ENCODE measurements at places on chromosomes 6 and 20.

DNA sequence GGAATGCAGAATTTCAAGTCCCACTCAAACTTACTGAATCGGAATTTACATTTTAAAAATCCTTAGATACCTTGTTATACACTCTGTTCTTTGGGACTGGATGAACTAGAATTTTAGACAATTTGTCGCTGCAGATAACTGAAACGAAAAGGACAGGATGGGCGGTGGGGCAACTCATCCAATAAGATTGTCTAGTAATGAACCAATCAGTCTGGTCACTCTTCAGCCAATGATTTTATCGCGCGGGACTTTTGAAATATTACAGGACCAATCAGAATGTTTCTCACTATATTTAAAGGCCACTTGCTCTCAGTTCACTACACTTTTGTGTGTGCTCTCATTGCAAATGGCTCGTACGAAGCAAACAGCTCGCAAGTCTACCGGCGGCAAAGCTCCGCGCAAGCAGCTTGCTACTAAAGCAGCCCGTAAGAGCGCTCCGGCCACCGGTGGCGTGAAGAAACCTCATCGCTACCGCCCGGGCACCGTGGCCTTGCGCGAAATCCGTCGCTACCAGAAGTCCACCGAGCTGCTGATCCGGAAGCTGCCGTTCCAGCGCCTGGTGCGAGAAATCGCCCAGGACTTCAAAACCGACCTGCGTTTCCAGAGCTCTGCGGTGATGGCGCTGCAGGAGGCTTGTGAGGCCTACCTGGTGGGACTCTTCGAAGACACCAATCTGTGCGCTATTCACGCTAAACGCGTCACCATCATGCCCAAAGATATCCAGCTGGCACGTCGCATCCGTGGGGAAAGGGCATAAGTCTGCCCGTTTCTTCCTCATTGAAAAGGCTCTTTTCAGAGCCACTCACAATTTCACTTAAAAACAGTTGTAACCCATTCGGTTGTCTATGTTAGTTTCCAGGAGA, 41.9 kb upstream of the HFE start:
- no peak for DNase-seq

- DNase-seq: no peak
Observed at GRCh38 chr20:7346562-7346961, 579.1 kb downstream of the BMP2 start.

- peak; percentile 56 for DNase-seq
Observed at GRCh38 chr6:73521351-73521985, 636 bp upstream of the EEF1A1 start.

GRCh38 chr6:48281217-48281616, 170.2 kb upstream of the PTCHD4 start:
- no peak for DNase-seq

GRCh38 chr20:1225783-1226654, at the start of gene RAD21L1:
Gene RAD21L1 (plus strand): TSS chr20:1226044. CDS start chr20:1228454, 2,410 bp downstream.
- DNase-seq: peak; percentile 49

DNA sequence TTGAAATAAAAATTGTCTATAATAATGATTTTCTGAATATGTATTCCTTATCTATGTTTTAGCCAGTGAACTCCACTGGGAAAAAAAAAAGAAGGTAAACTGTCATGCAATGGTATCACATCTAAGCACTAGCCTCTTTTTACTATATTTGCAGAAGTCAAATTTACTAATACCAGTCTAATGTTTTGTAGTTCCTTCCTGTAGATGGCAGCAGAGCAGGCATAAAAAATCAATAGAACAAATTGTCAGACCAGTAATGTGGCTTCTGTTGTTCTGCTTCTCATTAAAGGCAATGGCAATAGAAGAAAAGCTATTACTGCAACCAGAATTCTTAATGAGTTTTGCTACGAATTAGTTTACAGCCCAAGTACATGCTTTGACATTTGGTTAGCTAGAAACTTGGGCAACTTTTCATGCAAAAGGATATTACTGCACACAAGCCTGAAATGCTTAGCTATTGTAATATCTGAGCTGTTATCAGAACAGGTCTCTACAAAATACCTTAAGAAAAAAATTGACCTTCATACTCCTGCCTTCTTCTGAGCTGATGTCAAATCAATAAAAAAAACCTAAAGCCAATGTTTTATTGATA, 476.9 kb downstream of the KHDRBS2 start:
- DNase-seq: no peak

DNA sequence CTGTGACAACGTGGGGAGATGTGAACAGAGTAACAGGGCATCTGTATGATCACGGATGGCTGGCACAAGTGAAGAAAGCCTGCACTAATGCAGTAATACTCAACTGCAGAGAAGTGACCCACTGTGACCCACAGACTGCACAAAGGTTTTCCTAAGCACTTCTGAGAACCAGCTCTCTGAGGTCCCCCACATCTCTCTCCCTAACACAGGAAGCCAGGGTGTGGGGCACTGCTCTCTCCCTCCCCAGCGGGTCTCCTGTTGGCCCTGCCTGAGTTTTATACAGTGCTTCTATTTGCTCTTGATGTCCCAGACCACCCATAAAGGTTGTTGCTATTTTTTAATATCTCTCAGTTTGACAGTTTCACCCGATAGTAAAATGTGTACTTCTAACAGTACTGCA, 11.3 kb downstream of the APMAP start:
- DNase-seq: no peak

DNA sequence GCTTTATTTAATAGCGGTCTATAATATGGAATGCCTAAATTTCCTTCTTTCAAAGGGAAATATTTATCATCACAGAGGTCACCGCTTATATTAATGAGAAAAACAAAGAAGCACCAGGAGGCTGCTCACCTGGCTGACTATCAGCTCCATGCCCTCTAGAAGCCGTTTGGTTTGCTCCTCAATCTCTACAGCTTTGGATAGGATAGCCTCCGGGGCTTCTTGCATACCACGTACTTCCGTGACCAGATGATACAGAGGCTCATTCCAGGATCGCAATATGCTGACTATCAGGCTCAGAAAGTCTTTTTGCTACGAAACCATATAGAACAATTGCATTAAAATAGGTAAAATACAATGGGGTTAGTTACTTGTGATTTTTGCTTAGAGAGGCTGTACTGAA, 6.8 kb downstream of the PRL start:
- DNase-seq: no peak

DNA sequence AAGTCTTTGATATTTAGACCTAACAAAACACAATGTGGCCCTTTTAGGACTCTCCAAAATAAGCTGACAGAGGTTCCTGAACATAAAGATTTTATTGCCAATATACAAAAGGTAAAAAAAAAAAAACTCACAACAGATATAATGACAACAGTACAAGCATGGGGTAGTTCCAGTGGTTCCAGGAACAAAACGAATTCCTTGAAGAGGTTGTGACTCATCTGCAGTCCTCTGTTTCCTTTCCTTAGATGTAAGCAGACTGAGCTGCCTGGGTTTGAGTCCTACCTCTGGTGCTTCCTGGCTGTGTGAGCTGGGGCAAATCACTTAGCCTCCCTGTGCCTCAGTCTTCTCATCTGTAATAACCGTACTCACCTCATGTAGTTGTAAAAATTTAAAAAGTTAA, 13.3 kb upstream of the CTAGE9 start:
- no peak for DNase-seq

- no peak for DNase-seq
Observed at GRCh38 chr20:36086767-36087166, 67.8 kb upstream of the EPB41L1 start.

GRCh38 chr20:60362531-60362930, 404.3 kb downstream of the CDH26 start:
- no peak for DNase-seq

GRCh38 chr20:57266291-57267157, at the start of gene BMP7:
Gene BMP7 (minus strand): TSS chr20:57266641. CDS start chr20:57266122, 519 bp downstream.
- DNase-seq: no peak

DNA sequence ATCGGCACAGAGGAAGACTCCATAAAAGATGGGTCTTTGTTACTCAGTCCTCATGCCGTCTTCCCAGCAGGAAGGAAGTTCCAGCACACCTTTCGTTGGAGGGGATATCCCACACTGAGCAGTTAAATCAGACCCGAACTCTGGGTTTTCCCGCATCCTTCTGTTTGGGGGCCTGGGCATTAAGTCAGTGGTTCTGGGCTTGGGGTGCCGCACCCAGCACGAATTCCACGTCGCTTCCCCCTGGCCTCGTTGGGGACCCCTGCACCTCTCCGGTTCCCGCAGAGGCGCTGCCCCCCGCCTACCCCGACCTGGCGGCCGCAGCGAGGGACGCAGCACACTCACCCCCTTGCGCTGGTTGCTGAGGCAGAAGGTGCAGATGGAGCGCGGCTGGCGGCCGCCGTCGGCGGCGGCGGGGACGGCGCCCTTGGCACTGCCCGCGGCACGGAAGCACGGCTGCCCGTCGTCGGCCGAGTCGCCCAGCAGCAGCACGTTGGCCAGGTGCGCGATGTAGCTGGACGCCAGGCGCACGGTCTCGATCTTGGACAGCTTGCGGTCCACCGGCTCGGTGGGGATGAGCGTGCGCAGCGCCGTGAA, 641 bp downstream of the TCF15 start:
- no peak for DNase-seq

GRCh38 chr6:147942363-147942762, 400.3 kb upstream of the SASH1 start:
- DNase-seq: no peak

DNA sequence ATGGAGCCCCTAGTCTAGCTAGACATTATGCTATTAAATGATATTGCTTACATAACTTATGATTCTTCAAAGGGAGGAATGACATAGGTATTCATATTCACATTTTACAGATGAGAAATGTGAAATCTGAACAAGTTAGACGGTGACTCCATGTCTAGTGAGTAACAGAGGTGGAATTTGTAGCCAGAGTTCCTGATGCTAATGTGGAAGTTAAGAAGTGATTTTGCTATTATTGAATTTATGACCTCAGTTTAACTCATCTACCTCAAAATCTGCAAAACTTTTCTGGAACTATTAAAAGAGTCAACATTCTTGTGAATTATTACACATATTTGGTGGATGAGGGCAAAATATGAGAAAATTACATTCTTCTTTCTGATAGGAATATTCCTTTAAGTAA, 347.6 kb upstream of the MMS22L start:
- DNase-seq: no peak

DNA sequence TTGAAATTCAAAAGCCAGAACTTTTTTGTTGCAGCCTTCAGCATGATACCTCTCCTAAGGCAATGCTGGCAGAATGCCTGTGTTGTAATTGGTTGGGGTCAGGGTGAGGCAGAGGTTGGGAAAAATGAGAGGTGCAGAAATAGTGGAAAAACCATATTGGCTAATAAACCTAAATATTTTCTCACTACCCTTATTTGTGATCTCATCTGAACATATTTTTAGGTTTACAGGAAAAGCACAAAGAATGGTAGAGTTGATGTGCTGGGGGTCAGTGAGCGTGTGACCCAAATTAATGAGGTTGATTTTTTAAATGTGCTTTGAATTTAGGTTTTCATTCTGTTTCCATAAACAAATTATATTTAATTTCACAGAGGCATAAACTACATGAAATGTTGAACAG, 437.3 kb downstream of the HDGFL1 start:
- no peak for DNase-seq

DNA sequence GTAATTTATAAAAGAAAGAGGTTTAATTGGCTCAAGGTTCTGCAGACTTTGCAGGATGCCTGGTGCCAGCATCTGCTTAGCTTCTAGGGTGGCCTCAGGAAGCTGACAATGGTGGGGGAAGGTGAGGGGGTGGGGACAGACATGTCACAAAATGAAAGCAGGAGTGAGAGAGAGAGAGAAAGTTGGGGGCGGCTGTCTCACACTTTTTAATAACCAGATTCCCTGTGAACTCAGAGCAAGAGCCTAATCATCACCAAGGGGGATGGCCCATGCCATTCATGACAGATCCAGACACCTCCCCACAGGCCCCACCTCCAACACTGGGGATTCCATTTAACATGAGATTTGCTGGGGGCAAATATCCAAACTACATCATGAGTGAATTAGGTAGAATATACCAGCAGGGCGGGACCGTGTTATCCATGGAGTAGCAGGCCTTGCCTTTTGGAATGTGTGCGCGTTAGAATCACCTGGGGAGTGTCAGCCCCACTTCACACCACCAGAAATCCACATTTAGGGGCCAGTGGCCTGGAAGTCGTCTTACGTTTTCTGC, 258.8 kb downstream of the CDH4 start:
- DNase-seq: no peak

DNA sequence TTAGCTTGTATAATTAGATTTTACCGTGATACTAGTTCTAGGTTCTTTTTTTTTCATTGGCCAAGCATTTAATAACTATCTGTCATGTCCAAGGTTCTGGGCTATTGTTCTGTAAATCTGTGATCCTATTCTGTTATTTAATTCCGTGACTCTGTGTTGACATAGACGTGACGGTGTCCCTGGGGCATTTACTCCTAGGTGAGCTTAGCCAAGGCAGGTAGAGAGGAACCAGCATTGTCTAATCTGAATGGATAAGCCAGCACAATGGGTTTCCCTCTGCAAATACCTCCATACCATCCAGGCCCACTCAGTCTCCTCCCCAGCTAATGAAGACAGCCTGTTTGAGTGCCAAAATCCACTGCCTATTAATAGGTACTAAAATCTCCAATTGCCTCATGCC, 8.9 kb upstream of the CDSN start:
- no peak for DNase-seq

Measured in stimulated activated CD8-positive, alpha-beta memory T cell treated with anti-CD3 and anti-CD28 coated beads, Interleukin-15, amount 100 ng/mL, for 4 hours (primary cell).